ENCODE measurements at places on chromosomes 12 and 14.
A peak's percentile ranks its signal among the peaks of the same experiment; 100 is the strongest.

DNA sequence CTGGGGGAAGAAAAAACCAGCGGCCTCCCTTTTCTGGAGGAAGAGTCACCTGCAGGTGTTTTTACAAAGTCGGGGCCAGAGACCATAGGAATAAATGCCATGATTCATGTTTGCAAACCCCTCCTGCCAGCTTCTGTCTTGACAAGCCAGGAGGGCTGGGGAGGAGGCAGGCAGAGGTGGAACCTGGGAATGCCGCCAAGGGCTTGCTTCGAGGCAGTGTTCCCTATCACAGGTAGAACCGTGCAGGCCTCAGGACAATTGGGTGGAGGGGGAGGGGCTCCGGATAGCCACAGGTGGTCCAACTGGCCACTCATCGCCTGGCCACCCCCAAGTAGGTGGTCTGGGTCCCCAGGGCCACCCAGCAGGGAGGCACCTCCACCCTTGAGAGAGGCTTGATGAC, 14.2 kb upstream of the DLK1 start:
- DNase-seq, result no peak

GRCh38 chr14:64823305-64823861, 56.3 kb downstream of the SPTB start:
- peak; percentile 52 for DNase-seq

- no peak for DNase-seq
Observed at GRCh38 chr12:23098517-23098916, 473.5 kb downstream of the ETNK1 start.

DNA sequence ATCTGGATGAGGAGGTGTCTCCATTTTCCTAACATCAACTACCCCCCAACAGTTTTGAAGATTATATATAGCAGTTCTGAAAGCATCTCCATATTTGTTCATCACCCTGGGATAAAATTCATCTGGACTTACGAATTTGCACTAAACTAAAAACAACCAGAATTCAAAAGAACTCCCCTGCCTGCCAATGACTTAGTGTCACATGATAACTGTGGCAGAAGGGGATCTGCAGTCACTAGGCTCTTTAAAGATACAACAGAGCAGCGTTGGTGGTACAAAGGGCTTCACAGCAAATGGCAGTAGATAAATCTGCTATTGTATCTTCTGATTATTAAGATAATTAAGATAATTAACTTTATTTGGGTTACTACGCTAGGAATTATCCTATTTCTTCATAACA, 30.1 kb downstream of the GPR135 start:
- no peak for DNase-seq

DNA sequence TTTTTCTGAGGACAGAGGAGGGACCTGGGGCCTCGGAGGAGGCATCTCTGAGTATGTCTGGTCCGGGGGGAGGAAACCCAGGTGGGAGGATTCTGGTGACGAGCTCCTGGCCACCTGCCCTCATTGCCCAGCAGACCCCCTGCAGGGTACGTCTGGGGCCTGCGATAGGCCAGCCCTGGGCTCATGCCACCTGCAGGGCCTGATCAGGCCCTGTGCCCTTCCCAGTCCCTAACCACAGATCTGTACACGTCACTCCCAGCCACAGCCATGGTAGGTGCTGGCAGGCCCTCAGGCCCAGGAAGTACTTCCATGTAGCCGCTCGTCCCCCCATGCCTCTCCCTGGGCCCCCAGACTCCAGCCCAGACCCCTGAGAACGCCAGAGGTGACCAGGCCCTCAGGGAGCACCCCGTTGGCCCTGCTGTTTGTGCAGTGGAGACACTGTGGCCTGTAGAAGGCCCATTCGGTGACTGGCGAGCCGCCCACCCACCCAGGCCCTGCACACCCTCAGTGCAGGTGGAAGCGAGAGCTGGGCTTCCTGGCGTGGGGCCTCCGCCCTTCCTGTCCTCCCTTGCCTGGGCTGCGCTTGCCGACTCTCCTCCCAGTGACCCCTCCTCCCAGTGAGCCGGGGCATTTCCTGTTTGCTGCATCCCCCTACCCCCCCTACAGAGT, 5.7 kb downstream of the INF2 start:
- no peak for DNase-seq

GRCh38 chr12:118035190-118036041, 18.9 kb downstream of the RFC5 start:
- no peak for DNase-seq

GRCh38 chr12:71178162-71178561, 20.4 kb upstream of the TSPAN8 start:
- no peak for DNase-seq

DNA sequence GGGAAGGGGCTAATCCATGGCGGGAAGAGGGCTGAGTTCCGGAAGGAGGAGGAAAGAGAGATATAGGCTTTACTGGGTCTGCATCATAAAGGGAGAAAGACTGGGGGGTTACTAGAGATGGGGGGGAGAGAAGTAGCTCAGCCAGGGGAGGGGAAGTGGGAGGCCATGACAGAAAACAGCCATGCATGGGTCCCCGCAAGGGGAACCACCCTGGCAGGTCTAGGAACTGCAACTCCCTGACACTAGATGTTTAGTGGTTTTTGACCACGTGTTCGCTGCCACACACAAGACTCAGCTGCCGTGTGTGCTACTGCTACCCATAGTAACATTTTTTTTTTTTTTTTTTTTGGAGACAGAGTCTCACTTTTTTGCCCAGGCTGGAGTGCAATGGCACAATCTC, 145.0 kb downstream of the RIMBP2 start:
- DNase-seq, result no peak

GRCh38 chr14:89466484-89466883, 49.5 kb upstream of the FOXN3 start:
- DNase-seq, result peak; percentile 7

- DNase-seq, result no peak
Observed at GRCh38 chr12:95836185-95836609, 22.6 kb upstream of the SNRPF start.

DNA sequence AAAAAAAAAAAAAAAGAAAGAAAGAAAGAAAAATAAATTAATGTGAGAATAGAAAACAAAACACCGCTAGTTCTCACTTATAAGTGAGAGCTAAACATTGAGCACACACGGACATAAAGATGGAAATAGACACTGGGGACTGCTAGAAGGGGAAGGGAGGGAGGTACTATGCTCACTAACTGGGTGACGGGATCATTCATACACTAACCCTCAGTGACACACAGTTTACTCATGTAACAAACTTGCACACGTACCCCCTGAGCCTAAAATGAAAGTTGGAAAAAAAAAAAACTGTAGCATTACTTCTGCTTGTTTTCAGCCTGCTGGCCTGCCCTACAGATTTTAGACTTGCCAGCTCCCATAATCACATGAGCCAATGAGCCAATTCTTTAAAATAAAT, 10.5 kb upstream of the PRMT5 start:
- no peak for DNase-seq

DNA sequence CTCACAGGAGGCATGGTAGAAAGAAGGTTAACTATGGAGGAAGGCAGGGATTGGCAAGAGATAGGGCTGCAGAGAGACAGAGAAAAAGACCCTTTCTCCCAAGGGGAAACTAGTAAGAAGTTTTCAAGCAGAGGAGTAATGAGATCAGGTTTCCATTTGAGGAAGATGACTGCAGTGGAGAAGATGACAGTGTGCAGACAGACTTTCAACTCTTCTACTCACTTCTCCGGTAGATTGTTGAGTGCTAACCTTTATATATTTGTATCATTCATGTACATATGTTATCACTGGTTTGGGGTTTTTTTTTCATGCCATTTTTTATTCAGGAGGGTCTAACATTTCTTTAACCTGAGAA, 5.9 kb upstream of the B3GNT4 start:
- DNase-seq, result no peak

DNA sequence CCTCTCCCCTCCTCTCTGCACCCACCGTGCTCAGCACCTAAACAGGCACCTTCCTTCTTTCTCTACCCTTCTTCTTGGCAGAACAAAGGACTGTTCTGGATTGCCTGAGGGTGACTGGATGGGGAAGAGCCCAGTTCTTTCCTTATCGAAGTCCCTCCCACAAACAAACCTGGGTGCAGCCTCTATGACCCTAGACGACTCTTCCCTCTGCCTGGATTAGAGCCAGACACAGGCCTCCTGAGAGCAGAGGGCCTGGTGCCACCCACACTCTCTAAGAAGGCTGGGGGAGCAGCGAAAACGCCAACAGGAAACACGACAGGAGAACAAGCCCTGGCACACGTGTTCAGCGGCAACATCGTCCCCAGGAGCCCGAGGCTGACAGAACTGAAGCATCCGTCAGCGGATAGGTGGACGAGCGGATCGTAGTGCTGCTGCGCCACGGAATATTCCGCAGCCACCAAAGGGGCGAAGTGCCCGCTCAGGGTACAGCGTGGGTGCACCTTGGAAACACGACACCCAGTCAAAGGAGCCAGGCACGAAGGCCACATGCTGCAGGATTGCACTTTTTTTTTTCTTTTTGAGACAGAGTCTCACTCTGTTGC, 38.0 kb downstream of the RIMBP2 start:
- no peak for DNase-seq

DNA sequence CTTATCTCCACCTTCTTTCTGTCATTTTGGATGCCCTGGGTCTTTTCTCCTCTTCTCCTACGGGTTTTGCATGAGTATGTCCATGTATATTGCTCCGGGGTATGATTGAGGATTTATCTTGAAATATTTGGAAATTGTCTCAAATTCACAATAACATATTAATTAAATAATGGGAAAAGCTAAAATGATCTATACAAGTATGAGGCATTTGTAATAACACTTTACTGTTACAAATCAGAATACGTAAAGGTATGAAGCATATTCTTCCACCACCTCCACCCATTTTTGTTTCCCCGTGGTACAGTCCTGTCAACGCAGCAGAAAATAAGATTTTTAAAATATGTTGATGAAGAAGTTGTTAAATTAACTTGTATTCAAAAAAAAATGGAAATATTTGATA, 91.3 kb downstream of the PPP2R5C start:
- DNase-seq, result no peak

DNA sequence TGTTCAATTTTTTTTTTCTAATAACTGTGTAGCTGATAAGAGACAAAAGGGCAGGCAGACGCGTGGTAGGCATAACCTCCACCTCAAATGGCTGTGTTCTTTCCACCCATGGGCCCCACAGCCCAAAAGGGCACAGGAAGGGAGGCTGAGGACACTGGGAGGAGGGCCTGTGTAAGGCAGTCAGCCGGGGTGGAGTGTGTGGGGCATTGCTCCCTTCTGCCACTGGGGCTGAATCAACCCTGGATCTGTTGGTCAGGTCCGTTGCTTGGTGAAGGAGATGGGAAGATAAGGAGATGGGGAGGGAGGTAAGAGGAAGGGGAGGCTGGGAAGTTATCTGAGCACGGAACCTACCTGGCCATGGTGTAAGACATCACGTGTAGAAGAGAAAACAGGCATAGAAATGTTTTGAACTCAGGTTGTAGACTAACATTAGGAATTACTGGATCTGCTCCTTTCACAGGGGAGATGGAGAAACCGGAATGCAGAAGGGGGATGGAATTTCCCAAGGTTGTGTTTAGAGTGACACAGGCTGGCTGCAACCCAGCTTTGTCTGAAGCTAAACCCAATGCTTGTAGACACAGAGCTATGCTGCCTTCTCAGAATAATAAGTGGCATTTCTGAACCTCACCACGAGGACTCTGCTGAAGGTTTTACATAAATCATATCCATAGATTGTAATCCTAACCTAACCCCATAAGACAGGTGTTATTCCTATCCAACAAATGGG, 138.5 kb upstream of the NOS1 start:
- no peak for DNase-seq

- no peak for DNase-seq
Observed at GRCh38 chr14:68268197-68268596, 448.6 kb downstream of the RAD51B start.

DNA sequence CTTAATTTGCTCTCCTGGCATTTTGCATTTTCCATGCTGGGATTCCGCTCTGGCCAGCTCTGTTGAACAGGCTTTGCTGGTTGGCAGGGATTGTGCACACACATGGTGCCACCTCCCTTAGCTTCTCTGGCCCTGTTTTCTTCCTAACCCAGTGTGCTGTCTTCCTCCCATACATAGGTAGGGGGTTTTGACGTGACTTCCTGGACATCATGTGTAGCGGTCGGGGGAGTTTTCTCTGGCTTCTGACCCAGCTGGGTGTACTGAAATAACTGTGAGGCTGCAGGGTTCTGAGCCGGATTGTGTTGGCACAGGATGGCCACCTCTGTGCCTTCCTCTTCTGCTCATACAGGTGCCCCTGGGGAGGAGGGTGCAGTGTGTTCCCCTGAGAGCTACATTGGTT, 25.7 kb downstream of the C14orf132 start:
- DNase-seq, result no peak

DNA sequence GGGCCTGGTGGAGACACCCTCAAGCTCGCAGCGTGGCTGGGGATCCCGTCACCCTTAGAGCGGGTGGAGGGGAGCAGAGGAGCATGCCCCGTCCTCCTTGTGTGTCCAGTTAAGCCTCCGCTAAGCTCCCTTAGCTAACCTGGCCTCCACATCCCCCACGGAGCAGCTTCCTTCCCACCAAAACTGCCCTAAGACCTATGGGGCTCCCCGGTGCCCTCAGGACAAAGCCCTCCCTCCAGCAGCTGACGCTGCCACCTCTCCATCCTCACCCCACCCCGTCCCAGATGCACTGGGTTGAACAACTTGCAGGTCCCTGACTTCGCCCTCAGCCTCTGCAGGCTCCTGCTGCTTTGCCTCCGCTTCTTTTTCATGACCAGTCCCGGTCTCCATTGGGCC, 4.0 kb downstream of the AHNAK2 start:
- no peak for DNase-seq

Measured in T-helper 9 cell (primary cell).